ENCODE measurements at places on chromosomes 7 and 10.

- no peak for DNase-seq
These were observed 82.0 kb downstream of the VWC2 start for GRCh38 chr7:49855281-49855980.

DNA sequence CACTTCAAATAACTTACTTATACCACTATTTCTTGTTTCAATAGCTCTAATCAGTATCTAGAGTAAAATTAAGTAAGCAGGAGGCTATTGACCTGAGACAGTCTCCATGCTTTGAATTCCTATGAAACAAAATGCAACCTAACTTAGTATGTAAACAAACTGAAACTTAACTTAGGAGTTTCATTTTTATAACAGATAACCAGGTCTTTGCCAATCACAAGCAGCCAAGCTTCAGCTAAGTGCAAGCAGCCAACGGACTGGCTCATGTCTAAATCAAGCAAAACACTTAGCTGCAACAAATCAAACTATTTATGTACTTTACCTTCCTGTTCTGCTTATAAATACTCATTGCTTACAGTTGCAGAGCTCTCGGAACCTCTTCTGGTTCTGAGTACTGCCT is 4.4 kb upstream of the GSTK1 start:
- no peak for DNase-seq

- no peak for DNase-seq
These were observed 205.9 kb downstream of the SKAP2 start for GRCh38 chr7:26658389-26659084.

DNA sequence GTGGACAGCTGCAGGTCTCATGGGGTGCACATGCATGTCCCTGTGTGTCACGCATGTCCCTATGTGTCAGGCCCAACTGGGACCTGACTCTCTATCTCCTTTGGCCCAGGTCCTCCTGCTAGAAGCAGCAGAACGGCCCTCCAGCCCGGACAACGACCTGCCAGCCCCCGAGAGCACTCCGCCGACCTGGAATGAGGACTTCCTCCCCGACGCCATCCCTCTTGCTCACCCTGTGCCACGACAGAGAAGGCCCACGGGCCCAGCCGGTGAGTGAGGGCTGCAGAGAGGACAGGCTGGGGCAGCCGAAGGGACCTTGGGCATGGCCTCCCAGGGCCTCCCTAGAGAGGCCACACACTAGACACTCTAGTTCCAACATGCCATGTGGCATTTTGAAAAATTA is 89.3 kb downstream of the MYL10 start:
- DNase-seq, result no peak

DNA sequence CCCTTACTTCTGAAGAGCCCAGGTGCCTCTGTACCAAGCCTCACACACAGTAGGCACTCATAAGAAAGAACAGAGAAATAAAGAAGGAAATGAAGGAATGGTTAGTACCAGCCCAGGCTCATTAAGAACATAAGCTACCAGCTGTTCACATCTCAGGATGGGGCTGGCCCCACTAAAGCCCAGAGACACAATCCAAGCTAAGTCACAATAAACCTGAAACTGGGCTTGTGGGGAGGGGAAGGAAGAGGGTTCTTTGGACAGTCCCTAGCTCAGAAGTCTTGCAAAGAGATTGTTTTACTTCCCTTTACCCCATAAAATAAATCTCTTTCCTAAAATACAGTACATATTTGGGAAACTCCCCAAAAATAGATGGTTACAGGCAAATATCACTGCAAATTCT is 24.3 kb downstream of the FBXW4 start:
- no peak for DNase-seq

- DNase-seq, result no peak
These were observed 253.1 kb upstream of the KLF14 start for GRCh38 chr7:130987092-130987491.

DNA sequence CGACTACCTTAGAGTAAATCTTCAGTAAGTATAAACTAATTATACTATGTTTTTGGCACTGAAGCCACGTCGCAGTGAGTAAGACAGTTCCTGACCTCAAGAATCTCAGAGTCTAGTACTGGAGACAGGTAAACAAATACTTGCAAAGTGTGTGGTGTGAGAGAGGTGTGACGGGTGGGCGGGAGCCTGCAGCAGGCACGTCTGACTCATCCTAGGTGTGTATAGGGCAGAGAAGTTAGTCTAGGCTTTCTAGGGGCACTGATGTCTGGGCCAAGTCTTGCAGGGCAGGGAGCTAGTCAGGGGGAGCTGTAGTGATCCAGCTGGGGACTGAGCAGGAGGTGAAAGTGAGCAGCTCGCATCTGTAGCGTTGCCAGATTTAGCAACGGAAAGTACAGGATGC is 35.9 kb upstream of the SFTPD start:
- DNase-seq, result no peak

DNA sequence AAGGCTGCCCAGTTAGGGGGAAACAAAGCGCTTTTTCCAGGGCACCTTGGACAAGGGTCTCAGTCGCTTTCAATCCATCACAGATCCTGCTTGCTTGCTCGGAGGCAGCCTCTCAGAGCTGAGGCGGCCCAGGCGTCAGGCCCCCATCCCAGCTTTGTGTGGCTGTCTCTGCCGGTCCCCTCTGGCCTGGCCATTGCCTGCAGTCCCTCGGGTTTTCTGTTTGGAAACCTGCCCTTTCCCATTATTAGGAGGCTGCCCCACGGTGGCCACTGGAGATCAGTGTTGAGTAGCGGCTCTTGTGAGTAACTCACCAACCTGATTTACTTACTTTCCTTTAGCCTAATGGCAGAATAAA is 216.1 kb downstream of the GLRX3 start:
- DNase-seq, result no peak

DNA sequence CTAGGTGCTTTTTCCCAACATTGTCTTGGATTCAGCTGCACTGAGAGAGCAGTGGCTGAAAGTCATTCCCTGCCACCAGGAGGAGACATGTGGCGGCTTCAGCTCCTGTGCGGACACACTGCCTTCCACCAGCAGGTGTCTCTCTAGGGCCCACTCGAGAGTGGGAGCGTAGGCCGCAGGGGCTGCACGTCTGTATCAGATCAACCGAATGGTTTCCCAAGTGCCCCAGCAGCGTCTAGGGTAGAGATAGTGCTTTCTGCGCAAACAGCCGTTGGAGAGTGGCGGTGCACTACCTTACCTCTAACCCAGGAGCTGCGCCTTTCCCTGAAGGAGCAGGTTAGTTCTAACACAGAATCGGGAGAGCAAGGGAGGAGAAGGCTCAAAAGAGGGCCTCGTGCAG is 31.7 kb downstream of the PAPOLB start:
- peak; percentile 75 for DNase-seq

DNA sequence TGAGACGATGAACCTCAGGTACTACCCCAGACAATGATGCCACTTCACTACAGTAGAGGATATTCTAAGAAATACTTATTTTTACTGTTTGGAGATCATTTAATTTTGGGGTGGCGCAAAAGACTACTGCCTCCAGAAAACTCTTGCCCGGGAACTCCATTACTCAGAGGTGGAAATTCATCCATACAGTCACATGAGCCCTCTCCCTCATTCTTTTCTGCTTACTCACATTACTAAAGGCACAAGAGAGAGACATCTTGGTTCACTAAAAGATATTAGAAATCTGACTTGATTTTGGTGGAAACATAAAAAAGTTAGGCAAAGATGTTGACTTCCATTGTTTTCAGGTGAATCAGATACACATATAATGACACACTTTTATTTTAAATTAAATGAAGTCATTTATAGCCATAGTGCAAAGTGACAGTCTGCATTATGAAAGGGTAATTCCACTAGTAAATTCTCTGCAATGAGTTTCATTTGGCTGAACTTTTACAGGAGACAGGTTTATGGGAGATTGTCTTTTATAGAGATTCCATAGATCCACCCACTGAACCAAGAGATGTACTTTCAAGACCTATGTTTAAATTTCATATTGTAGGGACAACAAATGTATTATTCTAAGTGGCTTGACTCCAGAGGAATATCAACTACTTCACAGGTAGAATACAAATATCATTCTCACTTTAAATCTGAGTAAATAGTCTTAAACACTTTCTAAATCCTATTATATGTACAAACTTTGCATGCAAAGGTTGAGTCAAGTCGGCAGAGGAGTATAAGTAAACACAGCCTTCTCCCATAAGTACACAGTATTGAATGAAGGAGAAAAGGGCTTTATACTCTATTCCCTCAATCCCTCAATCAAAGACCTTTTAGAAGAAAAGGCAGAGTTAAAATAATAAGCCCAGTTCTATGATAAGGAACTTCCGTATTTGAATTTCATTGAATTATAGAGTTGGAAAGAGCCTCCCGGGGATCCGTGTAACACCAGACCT is 18.8 kb downstream of the NEBL start:
- DNase-seq, result no peak

DNA sequence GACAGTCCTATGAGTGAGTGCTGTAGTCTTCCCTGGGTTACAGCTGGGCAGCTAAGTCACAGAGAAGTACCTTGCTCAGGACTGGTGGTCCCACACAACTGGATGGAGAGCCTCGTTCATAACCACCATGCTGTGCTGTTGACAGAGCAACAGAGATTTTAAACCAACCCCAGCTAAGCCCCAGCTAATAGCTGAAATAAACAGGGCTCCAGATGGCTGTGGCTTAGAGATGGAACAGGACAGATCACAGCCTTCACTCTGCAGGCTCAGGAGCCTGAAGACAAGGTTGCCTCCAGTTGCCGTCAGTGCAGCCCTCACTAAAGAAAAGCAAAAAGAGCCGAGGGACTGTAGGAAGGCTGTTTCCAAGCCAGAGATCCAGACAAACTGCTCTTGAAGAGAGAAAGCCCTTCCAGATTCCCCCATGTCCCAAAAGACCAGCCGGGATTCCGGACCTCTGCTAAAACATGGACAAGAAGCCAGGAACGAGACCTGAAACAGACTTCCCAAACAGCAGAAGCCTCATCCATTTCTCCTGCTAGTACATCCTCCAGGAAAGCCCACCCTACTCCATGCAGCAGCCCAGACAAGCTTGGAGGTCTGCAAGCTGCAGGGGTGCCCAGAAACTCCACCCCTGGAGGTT is 4.2 kb downstream of the HTRA1 start:
- DNase-seq, result no peak

DNA sequence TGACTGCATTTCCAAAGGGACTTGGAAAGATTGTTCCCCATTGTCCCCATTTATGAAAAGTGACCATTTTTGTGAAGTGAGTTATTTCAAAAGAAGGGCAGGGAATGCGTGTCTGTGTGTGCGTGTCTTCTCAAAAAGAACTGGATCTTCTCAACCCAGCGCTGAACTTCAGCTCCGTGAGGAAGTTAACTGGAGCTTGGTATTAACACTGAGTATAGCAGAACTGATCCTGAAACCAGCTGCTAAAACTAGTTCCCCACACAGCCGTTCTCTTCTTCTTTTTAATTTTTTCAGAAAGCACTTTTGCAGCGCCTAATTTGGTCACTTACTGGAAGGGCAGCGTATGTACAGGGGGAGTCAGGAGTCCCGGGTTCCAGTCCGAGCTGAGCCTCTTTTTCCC is 45.8 kb upstream of the PLEKHA1 start:
- DNase-seq, result no peak

GRCh38 chr7:77859343-77859742 is 60.8 kb downstream of the PHTF2 start:
- no peak for DNase-seq

DNA sequence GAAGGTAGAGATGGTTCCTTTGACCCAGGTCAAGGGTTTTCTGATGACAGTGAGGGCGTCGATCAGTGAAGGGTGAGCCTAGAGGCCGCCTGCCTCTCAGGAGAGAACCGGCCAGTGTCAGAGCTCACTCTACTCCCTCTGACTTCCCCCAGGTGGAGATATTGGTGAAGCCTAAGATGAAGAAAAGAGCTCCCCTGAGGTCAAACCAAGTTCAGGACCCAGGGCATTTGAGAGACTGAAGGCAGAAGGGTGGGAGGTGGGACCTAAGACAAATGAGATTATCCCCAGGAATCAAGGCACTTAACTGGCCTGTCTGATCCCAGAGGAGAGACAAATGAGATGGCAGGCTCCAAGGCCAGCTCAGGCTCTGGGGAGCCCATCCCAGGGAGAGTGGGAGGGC is 104.7 kb downstream of the CDH23 start:
- DNase-seq, result no peak

- DNase-seq, result no peak
These were observed 62.5 kb upstream of the RAPGEF5 start for GRCh38 chr7:22419488-22419887.

DNA sequence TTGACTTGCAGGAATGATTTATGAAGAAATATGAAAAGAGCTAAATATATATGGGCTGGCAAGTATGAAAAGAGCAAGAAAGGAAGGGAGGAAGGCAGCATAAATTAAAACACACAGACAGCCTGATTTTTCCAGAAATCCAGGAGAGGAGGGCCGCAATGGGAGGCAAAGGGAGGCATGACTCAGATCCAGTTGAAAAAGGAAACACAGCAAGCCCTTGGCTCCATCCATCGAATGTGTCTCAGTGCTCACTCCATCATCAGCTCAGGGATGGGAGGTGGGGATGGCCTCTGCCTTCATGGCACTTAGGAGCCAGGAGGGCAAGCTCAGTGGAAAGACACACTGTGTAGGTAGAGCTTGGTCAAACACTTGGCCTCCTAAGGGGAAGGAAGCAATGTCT is 75.7 kb upstream of the PDZD8 start:
- no peak for DNase-seq

GRCh38 chr7:22393913-22394729 is 37.2 kb upstream of the RAPGEF5 start:
- no peak for DNase-seq

DNA sequence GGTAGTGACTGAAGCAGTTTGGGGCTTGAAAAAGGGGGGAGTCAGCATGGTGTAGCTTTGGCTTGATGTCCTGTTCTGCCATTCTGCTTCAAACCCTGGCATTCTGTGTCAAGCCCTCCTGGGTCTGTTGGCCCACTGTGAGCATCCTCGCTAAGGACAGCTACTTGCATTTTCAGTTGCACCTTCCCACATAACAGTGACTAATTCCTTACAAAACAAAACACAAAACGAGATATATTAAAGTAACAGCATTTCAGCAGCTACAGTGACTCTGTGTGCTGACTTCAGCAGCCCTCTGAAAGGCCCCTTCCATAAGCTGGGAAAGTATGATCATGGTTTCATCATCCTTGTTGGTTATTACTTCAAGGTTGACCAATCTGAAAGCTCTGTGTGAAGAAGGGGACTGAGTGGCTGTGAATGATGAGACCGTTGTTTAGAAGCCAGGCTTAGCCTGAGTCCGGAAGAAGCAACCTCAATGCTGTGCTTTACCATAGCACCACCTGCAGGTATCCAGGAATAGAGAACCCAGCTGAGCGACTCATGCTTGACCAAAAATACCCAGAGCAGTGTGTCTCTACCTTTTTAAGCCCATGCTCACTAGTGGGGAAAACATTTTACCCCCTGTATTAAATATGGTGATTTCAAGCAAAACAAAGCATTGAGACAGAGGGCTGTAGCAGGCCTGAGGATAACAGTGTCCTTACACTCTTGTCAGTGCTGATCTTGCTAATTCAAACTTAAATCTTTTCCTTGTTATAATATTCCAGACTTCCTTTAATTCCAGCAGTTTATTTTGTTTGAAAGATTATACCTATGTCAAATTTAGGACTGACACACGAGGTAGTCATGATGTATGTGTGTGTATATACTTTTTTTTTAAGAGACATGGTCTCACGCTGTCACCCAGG is 42.6 kb upstream of the CC2D2B start:
- peak; percentile 66 for DNase-seq

DNA sequence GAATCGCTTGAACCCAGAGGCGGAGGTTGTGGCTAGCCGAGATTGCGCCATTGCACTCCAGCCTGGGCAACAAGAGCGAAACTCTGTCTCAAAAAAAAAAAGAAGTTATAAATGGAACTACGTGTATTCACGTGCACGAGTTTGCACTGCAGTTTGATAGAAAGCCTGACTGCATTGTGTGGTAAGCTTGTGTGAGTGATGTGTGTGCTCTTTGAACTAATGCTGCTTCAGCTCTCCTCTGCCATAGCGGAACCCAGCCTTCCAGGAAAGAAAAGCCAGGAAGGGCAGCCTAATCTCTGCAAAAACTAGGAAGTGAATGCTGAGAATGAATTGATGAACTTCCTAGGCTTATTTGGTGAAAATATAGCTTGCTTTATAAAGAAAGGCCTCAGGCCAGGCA is 15.6 kb upstream of the MKRN1 start:
- no peak for DNase-seq
